ENCODE measurements at places on chromosomes 13 and 19. TPM values are rescaled to one million over a fixed set of nuclear protein-coding genes. Genes with fewer than 3 reads are reported as not detected.

The PVR gene
- total RNA-seq = 43.5 TPM

The ZNF497 gene
- total RNA-seq = 0.87 TPM

The KLK3 gene
- not detected for total RNA-seq

The C19orf81 gene
- not detected for total RNA-seq

The MEIOSIN gene
- total RNA-seq = not detected

The SULT2A1 gene
- total RNA-seq = not detected

The ADAMTSL5 gene
- total RNA-seq = 11.7 TPM

The PODNL1 gene
- 2.5 TPM for total RNA-seq

The KEAP1 gene
- total RNA-seq = 91.0 TPM

The CCDC70 gene
- total RNA-seq = not detected

The CEACAM16 gene
- not detected for total RNA-seq

The ZNF160 gene
- total RNA-seq = 37.7 TPM

The ZNF546 gene
- 7.0 TPM for total RNA-seq

The NCAN gene
- under 0.01 TPM for total RNA-seq

The ZNF560 gene
- total RNA-seq = 2.2 TPM

The SERP2 gene
- total RNA-seq = 8.3 TPM

The GDF15 gene
- 37.7 TPM for total RNA-seq

The ZNF528 gene
- 30.4 TPM for total RNA-seq

The COMMD6 gene
- total RNA-seq = 40.9 TPM

The PCDH9 gene
- 2.5 TPM for total RNA-seq

The ZNF823 gene
- total RNA-seq = 5.4 TPM

The CEACAM6 gene
- total RNA-seq = not detected

The RAB3A gene
- 5.5 TPM for total RNA-seq

The NTF4 gene
- total RNA-seq = not detected

The OR7C1 gene
- total RNA-seq = not detected

The PLD3 gene
- total RNA-seq = 478 TPM

The CD177 gene
- 0.17 TPM for total RNA-seq

The PSG1 gene
- total RNA-seq = 0.58 TPM

The CGB5 gene
- total RNA-seq = not detected

The VMAC gene
- 11.1 TPM for total RNA-seq

The BEST2 gene
- total RNA-seq = not detected

The COL5A3 gene
- total RNA-seq = 5.0 TPM

The GJB6 gene
- not detected for total RNA-seq

The ZNF491 gene
- total RNA-seq = 3.8 TPM

The CABP5 gene
- total RNA-seq = not detected

The ZNF439 gene
- 6.9 TPM for total RNA-seq

The SPATA13 gene
- total RNA-seq = 13.4 TPM

The NLRP13 gene
- not detected for total RNA-seq

The FBXO17 gene
- total RNA-seq = 28.1 TPM

The FGF9 gene
- not detected for total RNA-seq

The PTGIR gene
- 6.8 TPM for total RNA-seq

The CNN1 gene
- total RNA-seq = 9.3 TPM

The VSTM2B gene
- not detected for total RNA-seq

The RYR1 gene
- total RNA-seq = under 0.01 TPM

The KLF12 gene
- 11.6 TPM for total RNA-seq

The SMARCA4 gene
- 73.6 TPM for total RNA-seq

The C19orf67 gene
- 0.17 TPM for total RNA-seq

The EGLN2 gene
- total RNA-seq = 153 TPM

The TEAD2 gene
- 24.3 TPM for total RNA-seq

The ZNF749 gene
- 6.5 TPM for total RNA-seq

The GPI gene
- 253 TPM for total RNA-seq
